Glutamatergic neuron (in vitro differentiated cells): ENCODE measurements at places on chromosomes 2 and 18.

GRCh38 chr2:202064171-202064880, 8.7 kb upstream of the KIAA2012 start:
- no peak for DNase-seq

GRCh38 chr2:27723372-27724144, 48.0 kb upstream of the MRPL33 start:
- peak; percentile 62 for DNase-seq

GRCh38 chr2:140063356-140063755, 1283.2 kb upstream of the NXPH2 start:
- no peak for DNase-seq

GRCh38 chr2:231929961-231930592, 3.9 kb upstream of the NPPC start:
- peak; percentile 50 for DNase-seq

DNA sequence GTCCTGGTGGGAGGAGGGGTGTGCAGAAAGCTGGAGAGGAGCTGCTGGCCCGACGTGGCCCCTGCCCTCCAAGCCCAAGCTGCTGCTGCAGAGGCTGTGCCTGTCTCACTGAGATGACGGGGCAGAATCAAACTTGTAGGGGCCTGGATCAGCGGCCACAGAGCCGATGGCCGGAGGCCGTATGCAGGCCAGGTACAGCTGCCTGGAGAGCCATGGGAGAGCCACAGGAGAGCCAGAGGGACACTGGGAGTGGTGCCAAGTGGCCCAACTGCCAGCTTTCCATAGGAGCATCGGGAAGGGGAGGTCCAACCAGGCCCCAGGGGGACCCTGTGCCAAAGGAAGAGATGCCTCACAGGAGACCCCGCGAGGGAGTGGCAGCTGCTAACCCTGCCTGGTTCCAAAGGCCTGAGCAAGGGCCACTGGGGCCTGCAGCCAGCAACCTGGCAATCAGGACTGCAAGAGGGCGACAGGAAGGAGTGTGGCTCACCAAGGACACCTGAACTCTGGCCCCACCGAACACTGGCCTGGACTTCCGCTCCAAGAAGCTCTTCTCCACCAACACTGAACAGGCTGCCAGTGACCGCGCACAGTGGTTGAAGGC, 70.7 kb downstream of the HDAC4 start:
- DNase-seq, result no peak

DNA sequence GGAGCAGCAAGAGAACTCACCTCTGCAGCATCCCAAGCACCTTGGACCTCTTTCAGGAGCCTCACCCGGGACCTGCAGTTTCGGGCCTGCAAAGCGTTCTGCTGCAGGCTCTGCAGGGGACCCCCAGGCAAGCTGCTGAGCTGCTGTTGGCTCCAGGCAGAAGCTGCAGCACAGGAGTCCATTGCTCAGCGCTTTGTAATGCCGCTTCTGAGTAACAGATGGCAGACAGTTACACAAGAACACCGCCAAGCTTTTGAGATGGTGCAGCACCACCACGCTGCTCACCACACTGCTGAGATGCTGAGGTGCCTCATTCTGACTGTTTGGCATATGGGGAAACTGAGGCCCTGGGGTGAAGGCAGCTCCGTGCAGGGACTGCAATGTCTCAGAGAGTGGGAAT, 1.9 kb upstream of the GALNT14 start:
- DNase-seq, result no peak

GRCh38 chr2:42614838-42615237, 46.4 kb downstream of the MTA3 start:
- DNase-seq, result no peak

DNA sequence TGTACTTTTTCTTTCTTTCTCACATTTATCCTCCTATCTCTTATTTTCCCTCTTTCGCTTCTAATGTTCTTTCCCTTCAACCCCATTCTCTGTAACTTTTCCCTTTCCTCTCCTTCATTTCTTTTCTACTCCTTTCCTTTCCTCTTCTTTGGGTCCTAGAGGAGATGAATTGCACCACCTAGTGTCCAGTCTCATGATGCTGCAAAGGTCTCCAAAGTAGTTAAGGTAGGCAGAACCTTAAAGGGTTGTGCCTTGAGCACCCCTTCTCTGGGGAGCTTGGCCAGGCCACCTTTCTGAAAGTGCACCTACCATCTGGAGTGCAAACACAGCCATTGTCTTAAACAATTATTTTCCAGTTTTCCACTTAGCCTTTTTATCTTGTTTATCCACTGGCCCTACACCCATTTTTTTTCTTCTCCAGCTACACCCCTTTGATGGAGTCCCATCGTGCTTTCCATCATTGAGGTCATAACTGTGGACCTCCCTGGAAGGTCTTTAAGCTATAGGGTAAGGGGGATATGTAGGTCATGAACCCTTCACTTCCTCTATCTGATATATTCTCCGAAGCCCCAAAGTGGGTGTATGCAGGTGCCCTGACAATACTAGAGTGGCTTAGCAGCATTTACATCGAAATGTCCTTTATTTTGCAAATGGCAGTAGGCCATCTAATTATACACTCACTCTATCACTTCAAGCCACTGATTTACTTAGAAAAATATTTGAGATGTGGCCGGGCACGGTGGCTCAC, 155.9 kb downstream of the ESCO1 start:
- no peak for DNase-seq

- no peak for DNase-seq
Measured at GRCh38 chr2:30272761-30273573, 41.6 kb downstream of the LBH start.

DNA sequence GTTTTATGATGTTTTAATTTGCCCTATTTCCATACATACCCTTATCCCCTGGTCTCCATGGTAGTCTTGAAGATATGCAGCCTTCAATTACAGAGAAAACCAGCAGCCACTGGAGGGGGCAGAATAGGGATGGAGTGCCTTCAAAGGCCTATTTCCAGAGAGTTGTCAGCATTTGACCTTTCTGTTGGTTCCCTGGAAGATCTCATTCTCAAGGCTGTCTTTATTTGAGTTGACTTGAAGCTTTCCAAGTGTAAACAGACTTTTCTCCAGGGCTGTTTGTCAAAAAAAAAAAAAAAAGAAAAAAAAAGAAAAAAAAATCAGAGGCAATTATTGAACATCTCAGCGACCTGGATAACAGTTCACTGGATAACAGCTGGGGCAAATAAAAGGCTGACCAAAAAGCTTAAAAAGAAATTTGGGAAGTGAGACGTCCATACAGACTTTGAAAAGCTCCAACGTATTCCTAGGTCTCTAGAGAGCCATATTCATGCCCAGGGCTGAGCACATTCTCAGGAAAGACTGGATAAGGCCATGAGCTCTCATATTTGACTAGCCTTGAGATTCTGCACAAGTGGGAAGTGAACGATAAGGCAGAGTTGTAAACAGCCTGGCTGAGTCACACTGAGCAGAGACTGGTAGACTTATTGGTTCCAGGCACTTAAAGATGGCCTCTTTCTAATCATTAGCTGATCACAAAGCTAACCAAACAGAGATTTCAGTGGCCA, 126.6 kb downstream of the VAPA start:
- DNase-seq, result no peak

DNA sequence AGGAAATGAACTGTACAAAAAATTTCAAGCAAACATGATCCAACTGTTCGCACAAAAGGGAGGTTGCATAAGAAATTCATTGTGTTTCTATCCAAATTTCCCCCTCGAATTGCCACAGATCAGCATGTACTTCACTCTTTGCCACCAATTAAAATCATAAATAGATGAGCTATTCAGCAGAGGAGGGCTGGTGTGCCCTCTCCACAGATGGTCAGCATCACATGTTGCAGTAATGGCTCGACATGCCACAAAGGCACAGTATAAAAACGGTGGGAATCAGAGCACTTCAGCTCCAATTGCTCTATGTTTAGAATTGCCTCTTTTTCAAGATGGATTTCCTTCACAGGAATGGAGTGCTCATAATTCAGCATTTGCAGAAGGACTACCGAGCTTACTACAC, at the start of gene G6PC2:
TSS of gene G6PC2 (plus strand) at position 289 of the 400 bp plus-strand sequence. CDS start at position 330, 41 bp downstream.
- DNase-seq, result no peak

DNA sequence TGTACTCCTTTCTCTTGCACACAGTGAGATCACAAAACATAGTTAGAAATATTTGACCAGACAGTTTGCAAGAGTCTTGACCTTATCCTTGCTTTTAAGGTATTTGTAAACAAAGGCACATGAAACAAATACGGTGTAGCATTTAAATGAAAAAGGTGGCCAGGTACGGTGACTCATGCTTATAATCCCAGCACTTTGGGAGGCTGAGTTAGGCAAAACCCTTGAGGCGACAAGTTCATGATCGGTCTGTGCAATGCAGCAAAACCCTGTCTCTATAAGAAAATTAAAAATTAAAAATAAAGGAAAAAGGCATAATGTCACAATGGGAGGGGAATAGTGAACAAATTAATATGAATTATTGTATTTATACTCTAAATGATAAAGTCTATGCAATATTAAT, 109.5 kb upstream of the PIK3C3 start:
- no peak for DNase-seq

GRCh38 chr2:102435741-102436140, 12.8 kb downstream of the IL18RAP start:
- no peak for DNase-seq
